ENCODE measurements at places on chromosomes 3 and 15.

DNA sequence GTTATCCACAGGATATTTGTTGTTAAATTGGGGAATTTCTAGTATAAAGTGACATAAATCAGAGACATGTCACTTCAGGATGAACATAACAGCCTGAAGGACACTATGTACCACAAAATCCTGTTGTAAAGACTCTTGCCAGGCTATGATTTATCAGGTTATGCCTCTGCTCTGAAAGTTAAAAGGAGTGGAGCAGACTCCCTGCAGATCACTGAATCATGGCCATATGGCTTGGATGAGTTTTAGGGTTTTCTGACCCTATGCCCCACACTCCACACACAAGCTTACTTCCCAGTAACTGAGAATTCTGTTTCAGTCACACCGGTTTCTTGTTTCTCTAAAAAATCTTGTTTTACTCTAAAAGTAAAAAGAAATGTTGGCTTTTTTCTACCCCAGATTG is 869.4 kb downstream of the NAALADL2 start:
- DNase-seq, result no peak

GRCh38 chr3:116971531-116971930 is 262.0 kb downstream of the TUSC7 start:
- DNase-seq, result no peak

GRCh38 chr3:129161860-129162271 is 1.0 kb upstream of the ISY1 start:
- DNase-seq, result no peak

DNA sequence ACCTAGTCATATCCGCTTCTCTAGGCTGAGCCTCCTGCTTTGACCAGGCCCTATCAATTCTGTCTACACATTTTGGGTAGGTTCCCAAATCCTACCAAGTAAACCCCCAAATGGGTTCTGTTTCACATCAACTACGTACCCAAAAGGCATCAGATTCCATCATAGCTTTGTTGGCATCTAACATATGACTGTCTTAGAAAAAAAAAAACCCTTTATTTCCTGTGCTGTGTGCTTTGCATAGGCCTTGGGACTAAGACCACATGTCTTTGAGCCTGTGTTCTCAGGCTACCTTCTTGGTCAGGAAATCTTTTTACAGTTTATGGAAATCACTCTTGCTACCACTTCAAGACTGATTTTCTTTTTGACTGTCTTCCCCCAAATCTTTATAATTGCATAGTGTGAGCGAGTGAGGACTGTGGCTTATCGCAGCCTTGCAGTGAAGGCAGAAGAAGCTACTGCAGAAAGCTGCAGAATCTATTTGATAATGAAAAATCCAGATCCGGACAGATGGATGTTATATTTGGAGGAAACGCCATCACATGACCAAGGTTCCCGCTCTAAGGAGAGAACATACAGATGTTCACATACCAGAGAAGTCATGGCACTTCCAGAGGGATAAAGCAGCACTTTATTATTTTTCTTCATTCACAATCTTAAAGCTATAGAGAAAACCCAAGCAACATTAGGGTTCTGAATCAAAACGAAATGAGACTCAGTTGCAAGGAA is 111.2 kb downstream of the EOMES start:
- no peak for DNase-seq

DNA sequence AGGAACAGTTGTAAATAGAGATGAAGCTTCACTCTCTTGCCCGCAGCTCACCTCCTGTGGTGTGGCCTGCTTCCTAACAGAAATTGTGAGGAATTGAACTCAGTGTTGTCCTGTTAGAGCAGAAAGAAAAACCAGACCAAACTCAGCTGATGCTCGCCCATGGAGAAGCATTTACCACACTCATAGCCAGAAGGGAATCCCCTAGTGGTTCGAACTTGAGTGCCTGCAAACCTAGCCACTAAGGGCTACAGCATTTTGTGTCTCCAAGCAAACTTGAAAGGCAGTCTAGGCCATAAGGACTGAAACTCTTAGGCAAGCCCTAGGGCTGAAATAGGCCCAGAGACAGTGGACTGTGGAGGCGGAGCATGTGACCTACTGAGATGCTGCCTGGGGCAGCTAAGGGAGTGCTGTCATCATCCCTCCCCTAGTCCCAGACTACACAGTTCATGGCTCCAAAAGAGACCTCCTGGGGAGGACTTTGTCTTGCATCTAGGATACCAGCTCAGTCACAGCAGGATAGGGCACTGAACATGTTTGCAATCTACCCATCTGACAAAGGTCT is 44.5 kb upstream of the MCTP2 start:
- no peak for DNase-seq

GRCh38 chr3:122355612-122356011 is 27.4 kb downstream of the MIX23 start:
- DNase-seq, result no peak

- no peak for DNase-seq
These were observed 239.7 kb upstream of the BHLHE40 start for GRCh38 chr3:4739289-4740236.

GRCh38 chr3:33954956-33955355 is 156.5 kb downstream of the PDCD6IP start:
- DNase-seq, result no peak

- no peak for DNase-seq
These were observed 208.0 kb downstream of the XXYLT1 start for GRCh38 chr3:195062866-195063540.

DNA sequence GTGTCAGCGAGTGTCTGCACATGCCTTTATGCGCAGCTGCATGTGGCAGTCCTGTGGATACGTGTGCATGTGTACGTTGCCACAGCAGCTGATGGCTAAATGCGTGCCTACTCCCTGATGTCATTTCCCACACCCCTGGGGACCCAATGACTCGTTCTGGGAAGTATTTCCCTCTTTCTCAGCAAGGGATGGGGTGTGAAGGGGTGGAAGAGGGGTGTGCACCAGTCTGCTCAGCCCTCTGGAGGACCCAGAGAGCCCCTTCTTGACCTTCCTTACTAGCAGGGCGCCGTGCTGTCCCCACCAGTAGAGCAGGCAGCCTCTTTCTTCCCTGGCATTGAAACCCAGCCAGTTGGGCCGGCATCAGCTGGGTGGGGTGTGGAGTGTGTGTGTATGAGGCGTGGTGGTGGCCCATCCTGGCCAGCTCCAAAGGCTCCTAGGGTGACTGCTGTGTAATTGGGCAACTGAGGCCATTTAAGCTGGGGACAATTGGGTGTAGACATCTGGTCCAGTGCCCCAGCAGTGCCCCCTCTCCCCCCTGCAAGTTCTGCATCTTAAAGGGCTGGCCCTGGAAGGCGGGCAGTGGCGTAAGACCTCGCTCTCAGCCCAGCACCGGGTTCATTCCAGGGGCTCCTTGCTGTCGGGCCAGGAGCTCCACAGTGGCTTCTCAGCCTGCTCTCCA is 19.2 kb downstream of the SNX33 start:
- no peak for DNase-seq

DNA sequence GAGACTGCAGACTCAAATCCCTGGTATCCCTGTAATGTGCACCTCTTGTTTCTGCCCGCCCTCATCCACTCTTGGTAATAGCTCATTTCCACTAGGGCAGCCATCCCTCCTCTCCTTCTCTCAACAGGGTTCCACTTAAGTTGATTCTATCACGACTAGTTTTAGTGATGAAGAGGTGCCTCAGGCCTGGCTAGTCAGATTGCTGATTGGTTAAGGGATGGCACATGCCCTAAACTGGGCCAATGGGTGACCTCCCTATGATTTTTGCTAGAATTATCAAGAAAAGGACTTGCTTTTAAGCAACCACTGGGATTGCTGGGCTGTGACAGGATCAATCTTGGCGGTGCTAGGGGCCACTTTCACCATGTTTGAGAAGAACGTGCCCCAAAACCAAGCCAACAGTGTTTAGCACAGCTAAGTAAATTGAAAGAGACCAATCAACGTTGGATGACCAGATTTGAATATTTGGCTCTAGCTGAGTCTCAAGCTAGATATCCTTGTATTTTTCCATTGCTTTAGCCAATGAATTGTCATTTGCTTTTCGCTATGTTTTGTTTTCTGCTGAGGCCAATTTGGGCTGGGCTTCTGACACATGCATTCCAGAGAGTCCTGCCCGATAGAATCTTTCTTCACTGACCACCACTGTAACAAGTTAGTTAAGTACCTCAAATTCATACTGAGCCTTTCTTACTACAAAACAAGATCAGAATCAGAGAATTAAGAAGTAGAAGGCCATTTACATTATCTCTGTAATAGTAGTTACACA is 131.0 kb downstream of the PDZRN3 start:
- no peak for DNase-seq

DNA sequence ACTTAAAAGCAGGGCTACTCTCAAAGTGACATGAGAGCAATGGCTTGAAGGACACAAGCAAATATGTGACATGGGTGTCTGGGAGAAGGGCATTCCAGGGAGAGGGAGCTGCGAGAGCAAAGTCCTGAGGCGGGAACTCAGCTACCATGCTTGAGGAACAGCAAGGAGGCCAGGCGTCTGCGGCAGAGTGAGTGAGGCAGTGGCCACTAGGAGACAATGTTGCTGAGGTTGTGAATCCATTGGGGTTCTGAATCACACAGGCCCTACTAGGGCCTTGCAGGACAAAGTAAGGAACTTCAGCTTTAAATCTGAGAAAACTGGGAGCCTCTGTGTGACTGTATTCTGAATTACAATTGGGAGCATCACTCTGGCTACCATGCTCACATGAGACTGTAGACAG is 94.1 kb upstream of the PRICKLE2 start:
- no peak for DNase-seq

DNA sequence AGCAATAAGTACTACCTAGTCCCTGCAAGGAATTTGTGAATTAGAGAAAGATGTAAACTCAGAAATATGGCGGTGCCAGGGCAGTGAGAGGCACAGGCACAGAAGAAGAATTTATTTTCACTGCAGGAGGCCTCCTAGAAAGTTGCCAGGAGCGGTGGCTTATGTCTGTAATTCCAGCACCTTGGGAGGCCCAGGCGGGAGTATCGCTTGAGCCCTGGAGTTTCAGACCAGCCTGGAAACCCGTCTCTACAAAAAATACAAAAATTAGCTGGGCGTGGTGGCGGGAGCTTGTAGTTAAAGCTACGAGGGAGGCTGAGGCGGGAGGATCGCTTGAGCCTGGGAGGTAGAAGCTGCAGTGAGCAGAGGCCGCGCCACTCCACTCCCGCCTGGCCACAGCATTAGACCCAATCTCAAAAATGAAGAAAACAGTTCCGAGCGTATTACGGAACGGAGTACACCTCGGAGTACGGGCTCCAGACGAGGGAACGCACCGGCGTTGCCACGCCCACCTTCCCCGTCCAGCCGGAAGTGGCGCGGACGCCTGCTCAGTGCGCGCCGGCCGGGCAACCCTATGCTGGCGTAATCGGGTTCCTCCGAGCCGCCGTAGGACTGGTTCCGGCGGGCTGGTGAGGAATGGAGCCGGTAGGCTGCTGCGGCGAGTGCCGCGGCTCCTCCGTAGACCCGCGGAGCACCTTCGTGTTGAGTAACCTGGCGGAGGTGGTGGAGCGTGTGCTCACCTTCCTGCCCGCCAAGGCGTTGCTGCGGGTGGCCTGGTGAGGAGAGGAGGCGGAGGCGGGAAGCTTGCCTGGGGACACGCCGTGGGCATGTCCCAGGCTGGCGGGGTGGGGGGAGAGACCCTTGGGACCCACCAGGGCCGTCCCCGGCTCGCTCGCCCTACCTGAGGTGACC is at the start of gene FBXO22:
Gene FBXO22, plus strand, starts transcription at position 548 of the 909 bp plus-strand sequence. Its CDS starts 86 bp downstream, at position 634.
- peak; percentile 91 for DNase-seq

DNA sequence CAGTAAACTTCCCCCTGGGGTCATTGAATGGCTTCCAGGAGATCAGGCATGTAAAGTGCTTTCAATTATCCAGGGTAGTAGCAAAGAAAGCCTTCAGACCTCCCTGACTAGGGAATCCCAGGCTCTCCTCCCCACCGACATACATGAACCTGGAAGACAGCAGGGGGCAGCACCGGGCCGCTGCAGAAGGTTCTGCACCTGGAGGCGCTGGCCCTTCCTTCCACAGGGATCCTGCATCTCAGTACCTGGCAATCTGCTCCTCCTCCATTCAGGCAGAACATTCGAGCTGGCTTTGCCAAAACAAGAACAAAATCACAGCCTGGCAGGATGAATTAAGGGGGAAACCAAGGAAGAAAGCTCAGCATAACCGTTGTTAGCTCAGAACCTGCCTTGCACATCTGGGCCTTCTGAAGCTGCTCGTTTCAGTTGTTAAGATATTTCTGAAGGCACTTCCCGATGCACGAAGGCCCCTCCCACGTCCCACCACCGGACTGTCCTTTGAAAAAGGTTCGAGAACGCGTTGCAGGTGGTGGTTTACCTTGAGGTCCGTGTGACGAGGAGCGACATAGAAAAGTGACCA is 237.7 kb downstream of the SLCO3A1 start:
- no peak for DNase-seq

DNA sequence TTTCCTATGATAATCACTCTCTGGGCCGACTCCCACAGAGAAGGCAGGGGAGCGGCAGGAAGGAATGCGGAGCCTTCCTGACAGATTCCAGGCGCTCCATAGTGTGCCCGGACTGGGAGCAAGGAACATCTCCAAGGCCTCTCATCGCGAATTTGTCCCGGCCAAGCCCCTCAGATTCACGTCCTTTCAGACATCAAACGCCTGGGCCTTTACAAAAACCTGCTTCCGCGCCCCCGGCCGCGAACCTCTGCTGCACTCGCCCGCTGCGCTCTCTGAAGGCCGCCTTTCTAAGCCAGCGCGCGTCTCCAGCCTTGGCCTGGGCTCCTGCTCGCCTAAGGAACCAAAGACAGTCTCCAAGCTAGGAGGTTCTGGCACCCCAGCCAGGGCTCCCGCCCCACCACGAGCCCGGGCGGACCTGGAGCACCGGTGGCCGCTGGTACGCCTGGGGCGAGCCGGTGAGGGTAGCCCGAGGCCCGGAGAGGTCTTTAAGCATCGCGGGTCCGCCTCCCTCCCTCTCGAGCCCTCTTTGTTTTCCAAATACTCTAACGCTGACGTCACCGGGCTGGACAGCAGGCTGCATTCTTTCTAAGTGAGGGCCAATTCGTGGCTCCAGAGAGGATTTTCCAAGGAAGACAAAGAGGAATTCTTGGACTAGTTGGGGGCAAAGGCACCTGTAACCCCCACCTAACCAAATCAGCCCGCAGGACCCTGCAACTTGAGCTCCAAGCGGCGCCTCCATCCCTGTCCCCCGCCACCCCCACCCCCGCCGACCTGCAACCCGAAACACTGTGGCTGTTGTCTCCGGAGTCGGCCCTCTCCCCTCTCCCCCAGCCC is 759 bp downstream of the AMOTL2 start:
- no peak for DNase-seq

GRCh38 chr3:150933473-150933995 is 28.3 kb upstream of the MINDY4B start:
- no peak for DNase-seq

- no peak for DNase-seq
These were observed 25.8 kb upstream of the PIAS1 start for GRCh38 chr15:68028137-68028887.

- DNase-seq, result no peak
These were observed 33.4 kb downstream of the PRKCD start for GRCh38 chr3:53194210-53195065.

- no peak for DNase-seq
These were observed 56.5 kb upstream of the GATA2 start for GRCh38 chr3:128549283-128550112.

DNA sequence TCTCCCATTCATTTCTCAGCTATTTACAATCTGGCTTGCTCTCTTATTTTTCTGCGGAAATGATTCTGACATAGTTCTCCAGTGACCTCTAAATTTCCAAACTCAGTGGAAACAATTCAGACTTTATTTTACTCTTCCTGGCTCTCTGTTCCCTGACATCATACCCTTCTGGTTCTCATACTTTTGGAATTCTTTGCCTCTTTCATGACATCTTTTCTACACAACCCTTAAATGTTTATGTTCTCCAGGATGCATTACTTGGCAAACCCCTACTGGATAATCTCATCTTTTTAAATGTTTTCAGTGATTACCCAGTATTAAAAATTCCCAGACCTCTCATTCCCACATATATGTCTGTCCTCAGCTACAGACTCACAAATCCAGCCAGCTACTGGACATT is 23.9 kb upstream of the PLSCR4 start:
- DNase-seq, result no peak

Measured in stimulated activated CD4-positive, alpha-beta T cell treated with anti-CD3 and anti-CD28 coated beads, Interleukin-2, amount 100 ng/mL, for 48 hours (primary cell).